GM12878 (cell line): ENCODE measurements at places on chromosomes 3 and 15. TPM values are rescaled to one million over a fixed set of nuclear protein-coding genes. Genes with fewer than 3 reads are reported as not detected.

The PATL2 gene
- total RNA-seq = 10.7 and 11.5 TPM in 2 replicates

The TAGLN3 gene
- total RNA-seq = not detected in 2 replicates

The CHL1 gene
- 1.9 and 2.2 TPM in 2 replicates for total RNA-seq

The C3orf80 gene
- 0.08 TPM in 1 of 2 replicates, not detected in the other for total RNA-seq

GRCh38 chr15:66644869-66645268, 57.2 kb upstream of the SMAD6 start:
- no peak overlapping the region for H3K4me3 ChIP-seq
- H3K4me1 ChIP-seq = no peaks in the 10 kb centered on the region
- DNase-seq = no peak
- H3K27ac ChIP-seq = no peak overlapping the region
- H3K36me3 ChIP-seq = no peaks in the 10 kb centered on the region
- H3K27me3 ChIP-seq = no peaks in the 10 kb centered on the region; the same call in 1 of the 2 replicates

- no peaks in the 10 kb centered on the region for H3K36me3 ChIP-seq
- H3K27me3 ChIP-seq = no peaks in the 10 kb centered on the region
- H3K4me1 ChIP-seq = no peaks in the 10 kb centered on the region
- H3K27ac ChIP-seq = no peak overlapping the region
- no peak overlapping the region for H3K4me3 ChIP-seq
These were observed 239.5 kb downstream of the NAALADL2 start for GRCh38 chr3:175098644-175099043.

DNA sequence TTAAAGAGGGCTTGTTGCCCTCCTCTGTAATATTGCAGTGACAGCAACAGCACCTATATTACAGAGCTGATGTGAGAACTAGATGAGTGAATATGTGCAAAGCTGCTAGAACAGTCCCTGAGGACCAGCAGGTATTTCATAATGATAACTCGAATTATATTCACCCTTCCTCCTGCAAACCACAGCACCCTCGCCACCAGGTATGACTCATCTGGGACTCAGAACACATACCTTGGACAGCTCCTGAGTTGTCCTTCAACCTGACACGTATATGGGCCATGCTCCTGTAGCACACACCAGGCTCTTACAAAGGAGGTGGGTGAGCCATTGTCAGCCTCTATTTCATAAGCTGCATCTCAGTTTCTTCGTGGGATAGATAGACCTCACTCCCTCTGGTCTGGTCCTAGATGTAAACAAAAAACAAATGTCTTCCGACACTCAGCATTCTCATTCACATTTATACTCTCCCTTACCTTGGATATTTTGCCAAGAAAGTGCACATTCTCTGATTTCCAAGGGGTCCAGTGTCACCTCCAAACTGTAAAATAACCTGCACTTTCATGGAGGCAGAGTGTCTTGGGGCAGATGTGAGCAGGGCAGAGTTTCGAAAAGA, 124.5 kb downstream of the TLE3 start:
- no peak for DNase-seq
- no peaks in the 10 kb centered on the region for H3K36me3 ChIP-seq
- H3K4me3 ChIP-seq = no peak overlapping the region

DNA sequence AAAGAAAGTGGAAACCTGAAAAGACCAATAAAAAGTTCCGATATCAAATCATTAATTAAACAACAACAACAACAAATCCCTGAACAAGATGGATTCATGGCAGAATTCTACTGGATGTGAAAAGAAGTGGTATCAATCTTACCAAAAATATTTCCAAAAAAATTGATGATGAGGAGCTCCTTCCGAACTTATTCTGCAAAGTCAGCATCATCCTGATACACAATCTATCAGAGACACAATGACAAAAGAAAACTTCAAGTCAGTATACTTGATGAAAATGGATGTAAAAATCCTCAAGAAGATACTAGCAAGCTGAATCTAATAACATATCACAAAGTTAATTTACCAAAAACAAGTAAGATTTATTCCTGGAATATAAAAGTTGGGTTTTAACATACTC, 881.8 kb downstream of the SI start:
- H3K36me3 ChIP-seq = no peaks in the 10 kb centered on the region
- H3K27ac ChIP-seq = no peak overlapping the region
- no peak for DNase-seq
- H3K4me3 ChIP-seq = no peak overlapping the region
- H3K4me1 ChIP-seq = no peaks in the 10 kb centered on the region

GRCh38 chr3:182308328-182308727, 485.0 kb upstream of the ATP11B start:
- H3K27me3 ChIP-seq = no peaks in the 10 kb centered on the region
- H3K4me1 ChIP-seq = no peaks in the 10 kb centered on the region
- no peak overlapping the region for H3K27ac ChIP-seq
- no peak overlapping the region for H3K4me3 ChIP-seq
- DNase-seq = no peak
